ENCODE measurements at places on chromosomes 11 and 22.

- no peak for DNase-seq
Measured at GRCh38 chr11:78251083-78251775, 62.5 kb downstream of the USP35 start.

DNA sequence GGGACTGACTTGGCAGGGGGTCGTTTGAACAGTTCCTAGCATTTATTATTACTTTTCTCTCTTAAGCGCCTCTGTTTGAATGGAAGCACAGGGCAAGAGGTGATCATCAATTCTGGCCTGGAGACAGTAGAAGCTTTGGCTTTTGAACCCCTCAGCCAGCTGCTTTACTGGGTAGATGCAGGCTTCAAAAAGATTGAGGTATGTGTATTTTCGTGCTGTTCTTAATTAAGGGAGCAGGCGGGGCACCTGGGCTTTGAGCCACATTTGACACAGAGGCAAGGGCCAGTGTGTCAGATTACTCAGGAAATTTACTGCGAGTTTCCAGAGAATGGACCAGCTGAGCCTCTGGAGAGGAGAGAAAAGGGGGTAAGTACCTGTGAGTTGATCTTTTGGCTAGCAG, 102.4 kb upstream of the SORL1-AS1 start:
- DNase-seq = no peak

DNA sequence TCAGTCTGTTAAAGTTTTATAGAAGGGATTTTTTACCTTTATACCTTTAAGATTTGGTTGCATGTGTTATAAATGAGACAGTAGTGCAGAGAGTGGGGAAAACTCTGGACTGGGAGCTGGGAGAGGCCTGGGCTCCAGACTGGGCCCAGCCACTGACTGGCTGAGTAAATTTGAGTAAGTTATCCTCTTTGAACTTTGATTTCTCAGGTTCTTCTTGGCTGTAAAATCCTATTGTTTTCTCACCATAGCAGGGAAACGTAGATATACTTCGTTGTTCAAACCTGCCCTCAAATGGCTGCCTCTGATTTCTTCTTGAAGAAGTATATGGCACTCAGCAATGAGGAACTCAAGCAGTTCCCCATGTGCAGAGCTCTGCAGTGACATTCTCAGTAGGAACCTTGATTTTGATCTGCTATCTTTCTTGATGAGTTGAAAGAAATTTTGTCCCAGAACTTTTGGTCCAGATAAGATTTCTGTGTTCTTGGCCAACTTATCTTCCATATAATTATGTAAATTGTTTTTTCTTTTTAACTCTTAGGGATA, 8.8 kb downstream of the BMAL1 start:
- DNase-seq = no peak

GRCh38 chr11:86741839-86742805, 58.2 kb upstream of the PRSS23 start:
- no peak for DNase-seq

- DNase-seq = no peak
Measured at GRCh38 chr11:6356503-6357055, 33.7 kb upstream of the SMPD1 start.

GRCh38 chr11:465896-466530, 15.9 kb downstream of the PTDSS2 start:
- DNase-seq = no peak

DNA sequence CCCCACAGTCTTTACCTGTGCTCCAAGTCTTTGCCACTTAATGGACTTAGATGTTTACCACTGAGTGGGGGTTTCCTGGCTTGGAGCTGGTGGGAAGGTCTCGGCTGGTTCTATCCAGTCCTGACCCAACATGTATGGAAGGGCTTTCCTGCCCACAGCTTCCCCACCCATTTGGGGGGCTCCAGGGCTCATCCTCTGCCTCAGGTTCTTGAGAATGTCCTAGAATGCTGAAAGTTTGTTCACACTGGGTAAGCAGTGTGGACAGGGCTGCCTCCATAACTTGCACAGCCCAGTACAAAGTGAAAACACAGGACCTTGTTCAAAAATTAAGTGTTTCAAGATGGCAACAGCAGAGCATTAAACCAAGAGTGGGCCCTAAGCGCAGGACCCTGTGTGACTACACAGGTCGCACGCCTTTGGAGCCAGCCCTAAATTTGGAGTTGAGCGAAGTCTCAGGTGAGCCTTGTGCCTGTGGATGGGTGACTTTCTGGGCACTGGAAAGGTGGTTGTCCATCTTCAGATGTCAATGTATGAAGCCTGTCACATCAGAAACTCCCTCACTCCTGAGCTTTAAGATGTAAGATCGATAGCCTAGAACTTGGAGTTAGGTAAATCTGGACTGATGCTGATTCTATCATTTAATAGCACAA, 72.7 kb upstream of the NARS2 start:
- no peak for DNase-seq

- peak; percentile 87 for DNase-seq
Measured at GRCh38 chr11:130916238-130916855, at the start of gene SNX19. Gene SNX19 (minus strand): TSS chr11:130916479. CDS start chr11:130915939, 540 bp downstream.

GRCh38 chr22:29457730-29458129, 19.3 kb downstream of the RFPL1 start:
- DNase-seq = no peak

- DNase-seq = peak; percentile 85
Measured at GRCh38 chr11:12914400-12914912, 94.7 kb upstream of the RASSF10 start.

- DNase-seq = no peak
Measured at GRCh38 chr11:64378335-64378880, 19.4 kb downstream of the RPS6KA4 start.

GRCh38 chr11:23315286-23315685, 455.0 kb upstream of the CCDC179 start:
- DNase-seq = no peak

DNA sequence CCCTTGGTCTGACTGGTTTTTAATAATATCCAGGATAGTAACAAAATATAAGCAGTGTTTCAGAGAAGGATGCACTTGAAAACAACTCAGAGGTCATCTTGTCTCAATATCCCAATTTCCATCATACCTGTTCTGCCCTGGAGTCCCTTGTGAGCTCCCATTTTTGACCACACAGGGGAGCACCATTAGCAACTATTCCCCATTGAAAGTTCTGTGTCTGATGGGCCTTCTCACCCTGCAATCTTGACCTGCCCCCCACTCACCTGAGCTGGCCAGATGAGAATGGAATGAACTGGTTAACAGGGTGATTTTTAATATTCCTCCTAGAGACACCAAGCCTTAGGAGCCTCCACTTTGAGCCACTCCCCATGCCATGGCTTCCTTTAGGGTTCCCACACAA, 3.8 kb upstream of the CAPN5 start:
- DNase-seq = no peak

DNA sequence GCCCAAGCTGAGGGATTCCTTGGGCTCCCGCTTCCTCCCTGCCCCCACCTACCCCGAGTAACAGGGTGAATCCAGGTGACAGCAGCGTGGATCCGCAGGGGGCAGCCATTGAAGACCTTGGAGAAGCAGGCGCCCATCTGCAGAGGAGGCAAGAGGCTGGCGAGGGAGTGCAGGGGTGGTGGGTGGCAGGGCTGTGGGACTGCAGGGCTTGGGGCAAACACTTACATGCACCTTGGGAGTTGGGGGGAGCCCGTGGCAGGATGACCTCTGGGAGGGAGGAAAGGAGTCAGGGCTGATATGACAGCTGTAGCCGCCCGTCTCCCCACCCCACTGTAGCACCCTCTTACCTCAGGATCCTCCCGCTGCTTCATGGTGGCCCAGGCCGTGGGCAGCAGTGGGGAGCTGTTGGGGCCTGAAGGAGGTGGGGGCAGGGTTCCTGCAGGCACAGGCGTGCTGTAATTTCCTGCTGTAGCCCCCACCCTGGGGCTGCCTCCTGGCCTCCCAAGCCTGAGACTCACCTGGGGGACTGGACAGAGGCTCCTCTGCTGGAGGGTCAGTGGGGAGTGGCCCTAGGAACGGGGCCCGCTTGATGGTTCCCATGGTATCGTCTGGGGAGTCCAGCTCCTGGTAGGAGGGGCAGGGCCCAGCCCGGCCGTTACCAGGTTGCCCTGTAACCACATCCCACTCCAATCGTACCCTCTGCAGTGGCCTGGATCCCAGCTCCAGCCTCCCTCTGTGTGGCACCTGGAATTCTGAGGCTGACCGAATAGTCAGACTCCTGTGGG, 6.1 kb downstream of the MAP4K2 start:
- no peak for DNase-seq

DNA sequence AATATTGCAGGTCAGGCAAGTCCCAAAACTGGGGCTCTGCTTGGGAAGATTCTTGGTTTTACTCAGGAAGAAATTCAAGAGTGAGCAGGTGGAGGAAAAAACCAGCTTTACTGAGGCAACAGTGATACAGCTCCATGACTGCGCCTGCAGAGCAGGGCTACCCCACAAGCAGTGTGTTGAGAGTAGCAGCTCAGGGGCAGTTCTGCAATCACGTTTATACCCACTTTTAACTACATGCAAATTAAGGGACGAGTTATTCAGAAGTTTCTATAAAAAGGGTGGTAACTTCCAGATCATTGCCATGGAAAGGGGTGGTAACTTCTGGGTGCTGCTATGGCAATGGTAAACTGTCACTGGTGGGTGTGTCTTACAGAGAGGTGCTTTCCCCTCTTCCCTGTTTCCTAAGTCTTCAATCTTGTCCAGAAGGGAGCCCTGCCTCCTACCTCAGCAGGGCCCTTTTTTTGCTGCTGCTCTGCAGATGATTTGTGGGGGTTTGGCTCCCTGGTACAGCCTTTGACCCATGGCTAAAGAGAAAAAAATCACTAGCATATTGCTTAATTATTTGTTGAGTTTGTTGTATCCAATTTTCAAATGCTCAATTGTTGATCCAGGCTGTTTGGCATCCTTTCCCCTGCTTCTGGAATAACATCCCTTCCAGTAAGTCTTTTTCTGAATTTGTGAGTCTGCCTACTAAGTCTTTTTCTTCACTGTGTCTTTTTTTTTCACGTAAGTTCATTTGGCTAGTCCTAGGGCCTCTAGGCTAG, 30.0 kb upstream of the ME3 start:
- no peak for DNase-seq

- no peak for DNase-seq
Measured at GRCh38 chr11:3767536-3767935, 29.8 kb downstream of the NUP98 start.

DNA sequence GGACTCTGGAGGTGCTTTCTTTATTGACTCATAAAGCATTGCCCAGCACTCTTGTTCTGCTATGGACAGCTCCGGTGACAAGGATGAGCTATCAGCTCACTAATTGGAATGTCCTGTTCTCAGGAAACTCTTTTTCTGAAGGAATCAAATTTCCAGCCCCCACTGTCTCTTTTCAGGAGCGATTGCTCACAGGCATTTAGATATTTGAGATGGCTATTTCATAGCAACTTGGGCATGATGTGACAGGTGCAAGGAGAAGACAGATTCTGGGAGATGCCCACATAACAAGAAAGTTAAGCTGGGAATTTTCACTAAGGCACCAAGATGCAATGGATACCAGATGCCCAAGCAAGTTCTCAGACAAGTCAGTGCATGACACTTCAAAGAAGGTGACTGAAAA, 123.4 kb upstream of the CSNK2A3 start:
- DNase-seq = no peak

GRCh38 chr11:79087961-79088318, 352.9 kb downstream of the TENM4 start:
- no peak for DNase-seq

DNA sequence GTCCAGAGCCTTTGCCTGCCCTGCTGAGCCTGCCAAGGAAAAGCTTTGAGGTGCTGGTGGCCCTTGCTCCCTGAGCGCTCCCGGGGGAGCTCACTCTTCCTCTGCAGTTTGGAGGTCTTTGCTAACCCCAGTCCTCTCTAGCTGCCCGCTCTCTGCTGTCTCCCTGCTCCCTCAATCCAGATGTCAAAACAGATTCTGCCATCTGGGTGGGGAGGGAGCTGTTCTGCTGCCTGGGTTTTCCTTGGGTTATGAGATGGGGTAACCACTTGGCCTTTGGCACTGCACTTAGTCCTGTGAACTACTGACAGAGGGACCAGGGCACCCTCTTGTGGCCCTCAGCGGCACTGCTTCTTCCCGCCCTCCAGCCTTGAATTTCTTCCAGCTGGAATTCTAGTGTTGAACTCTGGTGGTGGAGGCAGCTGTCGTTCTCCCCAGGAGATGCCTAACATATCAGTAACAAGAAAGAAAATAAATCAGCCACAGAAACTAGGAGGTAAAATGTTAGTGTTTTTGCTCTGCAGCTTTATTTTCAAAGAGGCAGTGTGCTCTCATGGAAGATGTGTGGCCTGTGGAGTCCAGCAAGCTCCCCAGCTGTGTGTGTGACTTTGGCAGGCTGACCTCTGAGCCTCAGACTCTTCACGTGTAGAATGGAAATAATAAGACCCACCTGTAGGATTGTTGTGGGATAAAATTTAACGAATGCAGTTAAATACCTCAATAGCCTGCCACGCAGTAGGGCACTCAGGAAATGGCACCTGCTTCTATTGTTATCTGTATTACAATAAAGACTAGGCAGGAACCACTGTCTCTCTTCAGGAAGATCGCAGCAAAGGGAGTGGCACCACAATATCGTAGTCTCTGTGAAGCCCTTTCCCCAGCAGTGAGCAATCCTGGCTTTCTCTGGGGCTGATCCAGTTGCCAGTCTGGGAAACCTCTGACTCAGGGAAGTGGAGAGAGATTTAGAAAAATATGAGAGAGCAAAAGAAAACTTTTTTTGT, 23.4 kb downstream of the ARFGAP2 start:
- DNase-seq = peak; percentile 89

DNA sequence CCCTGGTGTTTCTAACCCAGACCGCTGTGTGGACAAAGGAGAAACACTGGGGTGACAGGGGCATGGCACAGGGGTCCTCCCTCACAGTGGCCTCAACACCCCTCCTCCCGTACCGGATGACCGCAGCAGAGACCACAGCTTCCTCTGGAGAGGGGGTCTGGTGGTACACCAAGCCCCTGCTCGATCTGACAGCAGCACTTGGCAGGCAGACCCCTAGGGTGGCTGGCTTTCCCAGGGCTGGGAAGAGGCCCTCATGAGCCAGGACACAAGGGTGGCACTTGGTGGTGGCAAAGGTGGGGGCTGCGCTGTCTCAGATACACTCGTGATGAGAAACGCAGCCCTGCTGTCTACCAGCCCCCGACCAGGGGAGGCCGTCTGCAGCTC, 38.7 kb downstream of the DUSP8 start:
- no peak for DNase-seq

- no peak for DNase-seq
Measured at GRCh38 chr22:47918276-47918921, 1155.9 kb downstream of the TBC1D22A start.

Data from anterior cingulate cortex (tissue), 58 donors.